Fibroblast of pulmonary artery (primary cell): ENCODE measurements at places on chromosomes 5 and 9.

GRCh38 chr5:147523069-147523468, 13.2 kb upstream of the DPYSL3 start:
- no peak for DNase-seq

- no peak for DNase-seq
Measured at GRCh38 chr5:148682058-148683026, 28.0 kb upstream of the HTR4 start.

DNA sequence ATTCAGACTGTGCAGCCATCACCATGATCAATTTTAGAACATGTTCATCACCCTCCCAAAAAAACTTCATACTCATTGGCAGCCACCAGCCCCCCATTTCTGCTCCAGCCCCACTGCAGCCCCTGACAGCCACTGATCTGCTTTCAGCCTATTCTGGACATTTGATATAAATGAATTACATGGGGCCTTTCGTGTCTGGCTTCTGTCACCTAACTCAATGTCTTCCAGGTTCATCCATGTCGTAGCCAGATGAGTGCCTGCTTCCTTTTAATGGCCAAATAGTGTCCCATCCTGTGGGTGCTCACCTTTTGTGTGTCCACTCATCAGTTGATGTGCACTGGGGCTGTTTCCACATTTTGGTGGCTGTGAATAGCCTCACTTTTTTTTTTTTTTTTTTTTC, 63.5 kb downstream of the HMCN2 start:
- DNase-seq, result no peak

DNA sequence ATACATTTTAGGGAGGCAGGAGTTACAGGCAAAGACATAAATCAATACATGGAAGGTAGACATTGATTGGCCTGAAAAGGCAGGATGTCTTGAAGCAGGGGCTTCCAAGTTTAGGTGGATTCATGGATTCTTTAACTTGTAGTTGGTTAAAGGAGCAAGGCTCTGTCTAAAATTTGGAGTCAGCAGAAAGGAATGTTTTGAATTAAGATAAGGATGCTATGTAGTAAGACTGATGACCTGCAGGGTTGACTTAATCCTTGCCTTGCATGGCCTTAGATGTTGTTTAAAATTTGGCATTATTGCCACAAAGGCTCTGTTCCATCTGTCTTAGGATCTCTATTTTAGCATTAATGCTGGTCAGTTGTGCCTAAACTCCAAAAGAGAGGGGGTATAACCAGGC, 171.3 kb downstream of the C5orf15 start:
- DNase-seq, result peak; percentile 34

DNA sequence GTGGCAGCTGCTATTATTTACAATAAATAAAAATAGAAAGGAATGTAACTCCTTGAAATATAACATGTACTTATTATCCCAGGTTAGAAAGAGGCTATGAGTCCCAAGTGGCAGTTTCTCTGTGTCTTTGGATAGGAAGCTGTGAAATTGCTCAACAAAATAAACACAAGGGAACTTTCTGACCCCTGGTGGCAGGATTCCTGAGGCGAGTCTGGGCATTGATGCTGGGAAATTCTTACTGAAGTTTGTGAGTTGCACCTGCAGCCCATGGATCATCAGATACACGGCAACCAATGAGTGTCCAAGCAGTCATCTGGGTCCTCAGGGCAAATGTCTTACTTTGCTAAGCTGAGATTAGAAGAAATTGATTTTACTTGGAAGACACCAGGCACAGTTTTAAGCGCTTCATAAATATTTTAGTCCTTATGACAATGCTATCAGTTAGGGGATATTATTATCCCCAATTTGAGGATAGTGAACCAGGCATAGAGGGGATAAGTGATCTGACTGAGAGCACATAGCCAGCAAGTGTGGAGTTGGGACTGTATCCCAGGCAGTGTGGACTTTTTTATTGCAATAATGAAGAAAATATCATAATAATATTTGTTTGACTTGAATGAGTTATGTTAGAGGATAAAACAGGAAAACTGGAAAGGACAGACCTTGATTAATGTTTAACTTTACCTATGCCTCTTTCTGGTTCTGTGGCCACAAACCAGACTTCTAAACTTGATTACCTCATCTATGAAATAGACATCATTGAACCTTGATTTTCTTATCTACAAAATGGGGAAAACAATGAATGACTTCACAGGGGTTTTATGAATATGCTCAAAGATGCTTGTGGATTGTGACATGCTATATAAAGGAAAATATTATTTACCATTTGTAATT, 265.5 kb upstream of the ADAMTSL1 start:
- peak; percentile 64 for DNase-seq

- no peak for DNase-seq
Measured at GRCh38 chr5:145834554-145834916, 607 bp downstream of the PRELID2 start.

GRCh38 chr5:170306381-170306831, 8.8 kb upstream of the LCP2 start:
- DNase-seq, result peak; percentile 75

DNA sequence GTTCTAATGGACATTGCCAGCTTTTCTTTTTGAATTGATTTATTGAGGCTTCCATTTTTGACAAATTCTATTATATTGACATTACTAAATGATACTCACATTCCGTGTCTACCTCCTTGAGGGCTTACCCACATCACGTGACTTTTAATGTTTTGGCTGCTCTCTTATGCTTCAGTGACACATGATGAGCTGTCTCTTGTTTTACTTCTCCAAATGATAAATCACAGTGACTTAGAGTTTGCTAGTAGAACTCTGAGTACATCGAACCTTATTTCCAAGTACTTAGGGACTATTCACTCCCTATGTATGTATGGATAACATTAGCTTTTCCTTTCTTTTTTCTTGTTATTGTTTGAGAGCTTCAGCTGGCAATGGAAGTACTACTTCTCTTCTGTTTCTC, 169.8 kb upstream of the KCNN2 start:
- no peak for DNase-seq

DNA sequence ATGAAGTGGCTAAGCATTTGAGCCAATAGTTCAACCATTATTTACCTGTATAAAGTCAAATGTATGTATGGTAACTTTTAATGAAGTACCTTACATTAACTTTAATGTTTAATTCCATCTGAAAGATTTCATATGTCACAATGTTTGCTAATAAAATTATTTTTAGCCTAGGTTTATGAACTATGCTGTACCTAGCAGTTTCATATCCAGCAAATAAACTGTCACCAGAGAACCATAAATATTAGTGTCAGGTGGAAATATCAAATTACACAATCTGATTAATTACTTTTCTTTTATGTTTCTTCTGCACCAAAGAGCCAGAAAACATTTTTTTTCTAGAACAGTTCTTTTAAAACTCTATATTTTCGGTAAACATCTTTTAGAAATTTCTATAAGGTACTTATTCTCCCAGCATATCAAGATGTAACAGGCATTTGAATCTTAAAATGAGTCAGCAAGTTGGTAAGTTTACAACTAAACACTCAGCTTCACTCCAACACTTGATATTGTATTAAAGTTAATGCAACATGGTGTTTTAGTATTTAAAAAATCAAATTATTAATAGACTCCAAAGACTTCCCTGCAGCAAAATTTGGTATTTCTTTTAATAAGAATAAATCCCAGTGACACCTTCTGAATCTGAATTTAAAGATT, 8.5 kb upstream of the CCDC192 start:
- DNase-seq, result no peak

GRCh38 chr5:75265731-75266130, 29.1 kb upstream of the ANKRD31 start:
- DNase-seq, result peak; percentile 56

- no peak for DNase-seq
Measured at GRCh38 chr5:147904110-147904509, 2.2 kb downstream of the C5orf46 start.
